ENCODE measurements at places on chromosomes 2 and 18.

DNA sequence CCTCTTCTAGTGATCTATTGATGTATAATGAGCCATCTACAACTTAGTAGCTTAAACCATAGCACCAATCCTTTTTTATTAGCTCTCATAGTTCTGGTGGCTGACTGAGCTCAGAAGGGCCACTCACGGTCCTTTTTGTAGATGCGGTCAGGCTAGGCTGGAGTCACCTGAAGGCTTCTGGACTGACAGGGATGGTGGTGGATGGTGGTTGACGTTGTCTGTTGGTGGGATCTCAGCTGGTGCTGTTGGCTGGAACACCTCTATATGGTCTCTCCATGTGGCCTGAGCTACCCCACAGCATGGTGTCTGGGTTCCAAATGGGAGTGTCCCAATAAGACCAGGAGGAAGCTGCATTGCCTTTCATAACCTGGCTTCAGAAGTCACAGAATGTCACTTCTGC lies 68.0 kb downstream of the BCL2L11 start:
- no peak for DNase-seq

GRCh38 chr2:56184500-56185011 lies 766 bp downstream of the CCDC85A start:
- DNase-seq, result no peak

- DNase-seq, result no peak
Observed at GRCh38 chr2:67048314-67048713, 348.8 kb upstream of the ETAA1 start.

DNA sequence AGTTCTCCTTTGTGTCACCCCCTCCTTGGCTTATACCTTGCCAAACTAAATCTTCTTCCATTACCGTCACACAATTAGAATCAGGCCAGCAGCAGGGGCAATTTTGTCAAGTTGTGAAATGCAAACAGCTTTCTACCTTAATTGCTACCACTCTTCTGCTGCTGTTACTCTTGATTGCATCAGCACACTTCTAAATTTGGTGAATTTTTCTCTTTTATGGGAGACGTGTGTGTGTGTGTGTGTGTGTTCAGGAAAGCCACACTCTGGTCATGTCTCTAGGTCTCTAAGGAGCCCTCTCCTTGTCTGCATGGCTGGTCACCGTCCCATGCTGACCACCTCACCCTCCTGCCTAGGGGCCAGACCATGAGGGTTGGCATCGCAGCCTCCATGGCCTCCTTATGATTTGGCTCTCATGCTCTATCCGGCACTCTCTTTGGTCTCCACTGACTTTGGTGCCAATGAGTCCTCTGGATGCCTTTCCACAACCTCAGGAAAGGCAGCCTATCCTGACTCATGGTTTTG lies 87.7 kb downstream of the GATA6 start:
- no peak for DNase-seq

- DNase-seq, result no peak
Observed at GRCh38 chr2:120432293-120432975, 86.5 kb downstream of the INHBB start.

DNA sequence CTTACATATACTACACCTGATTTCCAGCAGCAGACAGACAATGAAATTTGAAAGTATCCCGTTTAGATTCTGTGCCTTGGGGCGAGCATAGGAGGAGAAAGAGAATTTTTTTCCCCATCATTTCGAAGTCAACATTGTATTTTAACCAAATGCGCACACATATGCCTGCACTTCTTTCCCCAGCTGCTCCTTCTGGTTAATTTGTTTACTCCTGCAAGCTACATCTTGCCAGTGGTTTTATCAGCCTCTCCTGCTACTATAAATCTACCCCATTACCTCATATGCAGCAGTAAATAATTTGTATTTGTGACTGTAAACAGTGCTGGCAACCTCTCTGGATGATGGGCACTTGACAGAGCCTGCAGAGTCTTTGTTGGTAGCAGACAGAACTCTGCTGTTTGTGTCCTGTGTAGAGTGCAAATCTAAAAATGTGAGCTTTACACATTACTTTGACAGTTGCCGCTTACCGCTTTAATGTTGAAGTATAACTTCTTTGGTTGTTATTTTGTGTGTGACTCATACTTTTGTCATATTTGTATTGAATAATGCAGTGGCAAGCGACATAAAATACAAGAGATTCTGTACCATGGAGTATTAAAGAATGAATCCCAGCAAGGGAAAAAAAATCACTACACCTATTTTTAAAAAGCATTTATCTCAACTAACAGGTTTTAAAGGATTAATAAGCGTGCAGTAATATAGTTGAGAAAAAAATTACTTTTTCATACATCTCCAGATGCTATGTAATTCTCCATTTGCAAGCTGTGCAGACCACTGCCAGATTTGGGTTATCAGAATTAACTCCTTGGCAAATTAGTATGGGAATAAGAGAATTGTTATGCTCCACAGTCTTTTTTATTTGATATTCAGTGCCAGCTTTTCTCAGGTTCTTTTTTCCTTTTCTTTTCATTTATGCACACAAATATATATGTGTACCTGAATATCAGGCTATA lies 536.8 kb downstream of the XIRP2 start:
- no peak for DNase-seq

DNA sequence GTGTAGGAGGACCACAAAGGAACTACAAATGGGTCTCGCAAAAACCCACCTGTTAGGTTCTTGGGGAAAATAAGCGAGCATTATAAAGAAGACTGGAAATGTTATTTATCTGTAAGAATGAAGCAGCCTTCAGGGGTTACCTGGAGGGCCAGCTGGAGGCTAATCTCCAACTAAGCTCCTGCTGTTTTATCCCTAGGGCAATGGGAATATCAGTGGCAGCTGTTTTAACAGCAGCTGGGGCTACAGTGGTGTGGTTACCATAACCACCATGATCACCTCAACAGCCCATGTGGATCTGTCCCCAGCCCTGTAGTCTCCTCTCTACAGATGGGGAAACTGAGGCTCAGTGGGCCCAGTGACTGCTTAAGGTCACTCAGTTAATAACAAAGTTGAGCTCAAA lies 108.1 kb downstream of the FTCDNL1 start:
- no peak for DNase-seq

GRCh38 chr2:173355866-173356508 lies 1.3 kb downstream of the CDCA7 start:
- peak; percentile 57 for DNase-seq

DNA sequence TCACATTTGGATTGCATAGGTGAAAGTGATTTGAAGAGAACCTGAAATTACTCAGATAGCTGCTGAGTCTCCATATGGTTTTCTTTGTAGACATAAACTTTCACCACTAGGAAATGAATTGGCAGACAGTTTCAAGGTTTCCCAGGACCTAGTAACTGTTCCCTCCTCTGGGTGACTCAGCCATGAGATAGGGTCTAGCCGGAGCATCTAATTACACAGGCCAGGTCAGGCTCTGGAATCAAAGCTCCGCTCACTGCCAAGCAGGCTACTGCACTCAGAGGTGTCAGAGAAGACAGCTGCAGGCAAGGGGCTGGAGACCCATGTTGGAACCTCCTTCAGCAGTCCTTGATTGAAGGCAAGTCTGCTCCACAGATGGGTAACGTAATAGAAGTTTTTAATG lies 429.2 kb downstream of the TNS1 start:
- DNase-seq, result no peak

GRCh38 chr2:20643060-20643459 lies 7.8 kb downstream of the HS1BP3 start:
- DNase-seq, result no peak

DNA sequence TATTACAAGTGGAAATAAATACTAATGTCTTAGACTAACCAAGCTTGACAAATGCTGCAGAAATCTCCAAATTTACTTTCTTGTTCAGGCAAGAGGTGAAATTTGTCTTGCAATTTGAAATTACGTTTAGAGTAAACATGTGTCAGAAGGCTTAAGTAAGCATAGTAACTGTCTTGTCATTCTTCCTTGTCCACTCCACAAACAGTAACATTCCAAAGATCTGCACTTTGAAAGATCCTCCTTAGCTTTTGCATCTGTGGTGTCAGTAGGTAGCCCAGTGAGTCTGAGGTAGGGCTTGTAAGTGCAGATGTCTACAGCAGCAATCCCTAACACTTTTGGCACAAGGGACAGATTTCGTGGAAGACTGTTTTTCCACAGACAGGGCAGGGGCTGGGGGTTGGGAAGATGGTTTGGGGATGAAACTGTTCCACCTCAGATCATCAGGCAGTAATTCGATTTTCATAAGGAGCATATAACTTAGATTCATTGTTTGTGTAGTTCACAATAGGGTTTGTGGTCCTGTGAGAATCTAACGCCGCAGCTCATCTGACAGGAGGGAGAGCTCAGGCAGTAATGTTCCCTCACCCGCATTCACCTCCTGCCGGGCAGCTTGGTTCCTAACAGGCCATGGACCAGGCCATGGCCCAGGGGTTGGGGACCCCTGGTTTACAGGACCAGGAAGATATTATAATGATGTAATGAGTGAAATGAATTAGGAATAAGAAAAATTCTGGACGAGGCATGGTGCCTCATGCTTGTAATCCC lies 18.6 kb downstream of the RASGRP3 start:
- no peak for DNase-seq

- no peak for DNase-seq
Observed at GRCh38 chr2:71528749-71529148, 75.4 kb downstream of the DYSF start.

- DNase-seq, result no peak
Observed at GRCh38 chr18:9868857-9869714, 16.7 kb upstream of the TXNDC2 start.

- peak; percentile 73 for DNase-seq
Observed at GRCh38 chr2:237858294-237859081, 935 bp upstream of the RAMP1 start.

- peak; percentile 60 for DNase-seq
Observed at GRCh38 chr2:175309799-175310198, 128.3 kb upstream of the ATP5MC3 start.

GRCh38 chr18:79896738-79897137 lies 54.7 kb downstream of the SLC66A2 start:
- DNase-seq, result no peak

GRCh38 chr2:81645745-81646301 lies 1341.3 kb upstream of the LRRTM1 start:
- no peak for DNase-seq

GRCh38 chr18:8933714-8934284 lies 168.7 kb upstream of the NDUFV2 start:
- no peak for DNase-seq

GRCh38 chr18:8562919-8563318 lies 46.3 kb upstream of the RAB12 start:
- no peak for DNase-seq

DNA sequence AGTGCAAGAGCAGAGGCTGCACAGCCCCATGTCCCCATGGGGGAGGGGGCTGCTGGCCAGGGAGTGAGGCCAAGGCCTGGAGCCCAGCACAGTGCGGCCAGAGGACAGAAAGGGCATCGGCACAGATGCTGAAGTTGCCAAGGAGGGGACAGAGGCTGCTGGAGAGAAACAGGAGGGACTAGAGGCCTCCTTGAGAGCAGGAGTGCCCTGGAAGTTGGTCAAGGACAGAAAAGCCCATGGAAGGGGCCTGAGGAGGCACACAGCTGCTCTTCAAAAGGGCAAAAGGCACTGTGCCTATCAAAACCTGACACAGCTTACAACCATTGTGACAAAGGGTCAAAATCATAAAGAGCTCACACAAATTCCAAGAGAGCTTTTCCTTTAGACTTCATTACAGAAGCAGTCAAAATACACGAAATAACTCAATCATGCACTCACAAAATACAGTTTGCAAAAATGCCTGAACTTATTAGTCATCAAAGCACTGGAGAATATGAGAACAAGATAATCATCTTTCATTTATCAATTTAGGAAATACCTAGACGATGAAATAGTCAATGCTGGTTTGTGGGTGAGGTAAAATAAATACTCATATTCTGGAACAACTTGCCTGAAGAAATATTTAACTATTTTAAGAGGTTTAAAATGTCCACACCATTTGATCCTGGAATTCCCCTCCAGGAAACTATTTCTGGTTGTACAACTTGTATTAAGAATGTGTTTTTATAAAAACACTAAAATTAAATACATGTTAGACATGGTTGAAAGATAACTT lies 79.6 kb downstream of the USP40 start:
- DNase-seq, result no peak

DNA sequence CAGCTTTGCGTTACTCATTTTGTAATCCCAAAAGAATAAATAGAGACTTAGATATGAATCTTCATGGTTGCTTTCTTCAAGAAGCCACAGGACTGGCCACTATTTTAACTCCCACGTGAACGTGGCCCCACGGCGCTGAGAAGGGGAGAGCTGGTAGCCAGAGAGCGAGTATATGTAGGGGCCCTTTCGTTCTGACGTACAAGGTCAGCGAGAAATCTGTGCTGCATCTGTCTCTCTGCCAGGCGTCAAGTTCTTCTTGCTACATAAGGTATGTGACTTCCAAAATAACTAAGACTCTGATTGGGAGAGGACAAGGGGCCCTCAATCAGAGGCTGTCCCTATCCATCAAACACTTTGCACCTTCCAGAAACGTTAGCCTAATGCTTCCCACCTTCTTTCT lies 149.2 kb downstream of the PLEKHA3 start:
- no peak for DNase-seq

DNA sequence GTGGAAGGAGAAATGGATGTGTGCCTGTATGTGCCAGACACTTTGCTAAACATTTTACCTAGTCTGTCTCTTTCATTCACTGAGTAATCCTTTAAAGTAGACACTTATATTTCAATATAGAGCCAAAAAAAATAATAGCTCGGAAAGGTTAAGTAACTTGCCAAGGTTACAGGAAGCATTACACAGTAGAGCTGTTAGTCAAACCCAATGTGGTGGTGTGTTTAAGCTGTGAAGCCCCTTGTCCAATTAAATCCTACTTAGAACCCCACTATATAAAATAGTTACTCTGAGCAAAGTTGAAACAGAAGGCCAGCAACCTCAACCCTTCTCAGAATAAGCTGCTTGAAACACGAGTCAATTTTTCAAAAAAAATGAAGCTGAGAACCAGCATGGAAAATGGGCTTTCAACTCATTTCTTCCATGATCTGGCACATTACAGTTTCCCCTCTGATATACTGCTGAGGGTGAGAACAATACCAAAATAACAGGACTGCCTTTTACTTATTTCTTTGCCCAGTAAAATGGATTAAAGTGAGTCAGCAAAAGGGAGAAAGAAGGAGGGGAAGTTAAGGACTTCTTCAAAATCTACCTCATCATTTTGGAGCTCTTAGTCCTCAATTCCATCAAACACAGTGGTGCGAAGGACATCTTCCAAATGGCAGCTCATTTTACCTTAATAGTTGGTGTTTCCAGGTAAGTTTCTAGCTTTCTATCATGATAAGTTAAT lies 7.9 kb downstream of the RDH14 start:
- DNase-seq, result no peak

GRCh38 chr18:49335677-49336076 lies 124.8 kb downstream of the DYM start:
- no peak for DNase-seq

DNA sequence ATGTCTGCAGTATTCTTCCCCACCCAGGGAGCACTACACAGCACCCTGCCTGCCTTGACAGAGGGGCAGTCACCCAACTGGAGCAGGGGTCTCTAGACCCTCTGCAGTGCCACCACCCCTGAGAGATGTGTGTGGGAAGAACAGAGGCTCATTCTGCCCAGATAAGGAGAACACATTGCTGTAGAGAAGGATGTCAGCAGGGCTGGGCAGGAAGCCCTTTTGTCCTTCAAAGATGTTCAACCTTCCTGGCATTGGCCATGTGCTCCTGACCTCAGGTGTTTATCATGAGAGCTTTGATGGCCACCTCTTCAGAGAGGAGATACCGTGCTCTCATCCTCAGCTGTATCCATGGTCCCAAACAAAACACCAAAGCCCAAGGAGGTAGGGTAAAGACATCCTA lies 4.6 kb upstream of the TEX51 start:
- no peak for DNase-seq

GRCh38 chr18:9616049-9616448 lies 1.7 kb upstream of the PPP4R1 start:
- no peak for DNase-seq

Data from D341Med (cell line).